ENCODE measurements at places on chromosomes 1 and 21.

DNA sequence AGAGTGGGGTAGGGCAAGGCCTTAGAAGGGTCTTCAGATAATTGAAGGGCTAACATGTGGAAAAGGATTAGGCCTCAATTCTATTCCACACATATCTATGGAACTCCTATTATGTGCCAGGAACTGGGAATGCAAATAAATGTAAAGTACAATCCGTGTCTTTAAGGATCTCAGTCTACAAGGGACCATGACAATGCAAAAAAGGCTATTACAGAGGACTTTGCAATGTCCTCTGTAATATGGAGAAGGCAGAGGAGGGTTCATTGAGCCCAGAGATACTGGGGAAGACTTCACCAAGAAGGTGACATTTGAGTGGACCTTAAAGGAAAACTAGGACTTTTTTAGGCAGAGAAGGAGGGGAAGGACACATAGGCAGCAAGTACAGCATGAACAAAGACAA is 4.5 kb upstream of the SCMH1 start:
- no peak for DNase-seq

GRCh38 chr1:219812491-219813203 is 115.7 kb downstream of the SLC30A10 start:
- peak; percentile 68 for DNase-seq

DNA sequence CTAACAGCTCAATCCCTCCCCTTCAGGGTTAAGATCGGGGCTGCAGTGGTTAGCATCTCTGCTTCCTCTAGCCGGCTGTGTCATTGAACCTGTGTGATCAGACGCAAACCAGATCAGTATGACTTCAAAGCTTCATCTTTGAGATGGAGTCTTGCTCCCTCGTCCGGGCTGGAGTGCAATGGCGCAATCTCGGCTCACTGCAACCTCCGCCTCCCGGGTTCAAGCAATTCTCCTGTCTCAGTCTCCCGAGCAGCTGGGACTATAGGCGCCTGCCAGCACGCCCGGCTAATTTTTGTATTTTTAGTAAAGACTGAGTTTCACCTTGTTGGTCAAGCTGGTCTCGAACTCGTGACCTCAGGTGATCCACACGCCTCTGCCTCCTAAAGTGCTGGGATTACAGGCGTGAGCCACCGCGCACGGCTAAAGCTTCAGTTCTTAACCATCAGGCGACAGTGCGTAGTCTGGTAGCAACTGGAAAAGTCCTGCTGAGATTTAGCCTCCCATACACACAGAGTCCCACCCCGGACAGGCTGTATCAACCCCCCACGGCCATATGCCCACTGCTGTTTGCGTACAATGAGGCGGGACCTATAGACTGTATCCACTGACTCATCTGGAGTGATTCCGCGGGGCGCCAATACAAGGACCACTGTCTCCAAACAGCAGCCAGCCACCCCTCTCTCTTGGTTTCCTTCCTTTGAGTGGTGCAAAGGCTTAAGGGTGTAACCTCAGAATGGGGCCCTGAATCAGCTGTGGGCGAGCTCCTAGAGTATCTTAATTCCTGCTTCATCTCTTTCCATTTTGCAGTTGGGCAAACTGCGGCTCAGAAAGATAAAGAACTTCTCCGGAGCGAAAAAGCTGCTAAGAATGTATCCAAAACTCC is 23.3 kb downstream of the CELA3A start:
- DNase-seq, result no peak

DNA sequence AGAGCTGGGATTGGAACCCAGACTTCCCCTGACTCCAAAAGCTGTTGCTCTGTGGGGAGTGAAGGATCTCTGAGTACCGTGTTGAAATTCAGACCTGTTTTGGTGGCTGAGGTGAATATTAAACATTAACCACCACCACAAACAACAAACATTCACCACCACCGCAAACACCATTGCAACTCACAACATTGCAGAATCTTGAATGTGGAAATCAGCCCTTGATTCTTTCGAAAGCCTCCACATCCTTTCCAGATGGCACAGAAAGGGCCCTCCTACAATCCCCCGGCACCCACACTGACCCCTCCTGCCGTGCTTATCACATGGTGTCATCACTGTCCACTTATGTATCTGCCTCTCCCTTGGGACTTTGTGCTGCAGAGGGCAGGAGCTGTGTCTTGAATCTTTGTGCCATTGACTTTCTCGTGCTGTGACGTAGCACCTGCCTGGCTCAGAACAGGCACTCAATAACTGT is 1.4 kb downstream of the CDA start:
- DNase-seq, result no peak

GRCh38 chr1:219041818-219042217 is 131.9 kb upstream of the LYPLAL1 start:
- DNase-seq, result peak; percentile 56

All from Calu3 (cell line).